ENCODE measurements at places on chromosomes 5 and 9.
A peak's percentile ranks its signal among the peaks of the same experiment; 100 is the strongest.

- no peak for DNase-seq
Measured at GRCh38 chr5:150487199-150488061, 20.5 kb upstream of the NDST1 start.

DNA sequence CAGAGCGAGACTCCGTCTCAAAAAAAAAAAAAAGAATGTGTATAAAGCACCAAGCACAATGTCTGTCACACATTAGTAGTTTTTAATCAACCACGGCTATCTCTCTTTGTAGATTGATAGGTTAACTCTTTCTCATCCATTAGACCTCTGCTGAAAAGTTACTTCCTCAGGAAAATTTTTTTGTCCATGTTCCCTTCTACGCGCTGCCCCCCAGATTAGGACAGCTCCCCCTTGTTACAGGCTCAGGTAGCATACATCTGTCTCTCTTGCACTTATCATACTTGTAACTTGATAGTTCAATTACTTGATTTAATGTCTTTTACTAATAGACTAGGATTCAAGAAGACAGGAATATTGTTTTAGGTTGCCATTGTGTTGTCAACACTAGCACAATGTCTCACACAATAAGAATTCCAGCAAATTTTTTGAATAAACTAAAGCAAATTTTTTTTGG, 1.5 kb downstream of the SPDL1 start:
- DNase-seq = no peak

GRCh38 chr9:29183971-29184370, 1610.7 kb upstream of the C9orf72 start:
- DNase-seq = no peak

DNA sequence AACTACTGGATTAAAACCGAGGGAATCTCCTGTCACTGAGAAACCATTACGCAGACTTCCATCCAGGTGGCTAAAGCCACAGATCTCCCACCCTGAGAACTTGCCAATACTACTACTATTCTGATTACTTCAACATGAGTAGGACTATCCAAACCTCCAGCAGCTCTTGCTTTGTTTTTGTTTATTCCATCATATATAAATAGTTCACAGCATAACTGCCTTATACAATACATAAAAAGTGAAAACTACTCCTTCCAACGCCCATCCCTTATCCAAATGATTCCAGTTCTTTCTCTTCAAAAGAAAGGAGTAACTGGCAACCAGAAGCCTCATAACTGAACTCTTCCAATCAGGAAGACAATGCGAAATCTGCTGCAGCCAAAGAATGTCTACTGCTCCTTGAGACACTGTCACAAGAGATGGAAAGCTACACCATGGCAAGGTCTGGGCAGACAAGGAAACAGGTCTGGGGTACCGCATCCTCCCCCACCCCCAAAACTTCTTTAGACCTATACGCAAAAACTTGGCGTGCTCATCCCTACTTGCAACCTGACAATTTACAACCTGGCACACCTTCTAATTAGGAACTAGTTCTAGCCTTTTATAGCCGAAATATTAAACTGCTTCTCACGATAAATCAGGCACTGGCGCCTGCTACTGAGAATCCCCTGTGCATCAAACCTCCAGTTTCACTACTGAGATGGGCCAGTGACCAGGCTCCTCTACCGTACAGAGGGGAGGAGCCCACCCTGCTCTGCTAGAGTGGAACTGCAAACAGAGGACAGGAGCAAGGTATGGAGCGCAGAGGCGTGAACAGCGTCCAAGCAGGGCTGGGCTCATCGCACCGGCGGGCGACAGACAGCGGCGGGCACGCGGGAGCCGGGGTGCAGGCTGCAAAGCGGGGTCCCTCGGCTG, 986 bp downstream of the PLPP1 start:
- peak; percentile 78 for DNase-seq

- DNase-seq = no peak
Measured at GRCh38 chr9:11275158-11275695, 662.4 kb upstream of the PTPRD start.

DNA sequence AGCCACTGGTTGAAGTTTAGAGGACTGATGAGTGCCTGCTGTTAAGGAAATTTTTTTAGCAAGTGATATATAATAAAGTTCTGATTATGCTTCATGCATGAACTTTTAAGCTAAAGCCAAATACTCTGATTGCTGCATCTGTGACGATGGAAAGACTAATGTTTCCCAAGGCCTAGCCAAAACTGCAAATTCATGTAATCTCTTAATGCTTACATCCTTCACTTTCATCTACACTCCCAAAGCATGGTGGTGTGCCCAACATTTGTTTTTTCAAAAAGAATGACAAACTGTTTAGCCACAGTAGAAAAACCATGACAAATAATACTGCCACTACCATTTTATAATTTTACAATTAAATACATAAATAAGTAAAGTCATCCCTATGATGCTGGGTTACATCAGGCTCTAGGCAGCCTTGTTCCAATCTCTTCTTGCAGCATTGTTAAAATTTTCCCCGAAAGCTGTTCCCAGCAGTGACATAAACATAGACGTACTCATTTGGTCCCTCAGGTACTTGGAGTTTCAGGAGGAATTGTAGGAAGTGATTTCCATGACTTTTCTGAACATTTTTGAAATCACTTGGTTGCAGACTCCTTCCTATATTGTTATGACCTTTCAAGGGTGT, 625.3 kb upstream of the DMAC1 start:
- DNase-seq = no peak

- no peak for DNase-seq
Measured at GRCh38 chr9:105194234-105194633, 50.2 kb upstream of the SLC44A1 start.

- DNase-seq = no peak
Measured at GRCh38 chr5:68587171-68587570, 371.6 kb downstream of the PIK3R1 start.

GRCh38 chr9:69820955-69821788, 555 bp downstream of the CFAP95 start:
- DNase-seq = no peak

GRCh38 chr9:37433867-37434371, 11.4 kb downstream of the GRHPR start:
- DNase-seq = no peak

GRCh38 chr5:38931731-38932130, 85.9 kb downstream of the OSMR start:
- DNase-seq = no peak

GRCh38 chr9:129095908-129096307, 14.7 kb downstream of the CRAT start:
- DNase-seq = no peak

DNA sequence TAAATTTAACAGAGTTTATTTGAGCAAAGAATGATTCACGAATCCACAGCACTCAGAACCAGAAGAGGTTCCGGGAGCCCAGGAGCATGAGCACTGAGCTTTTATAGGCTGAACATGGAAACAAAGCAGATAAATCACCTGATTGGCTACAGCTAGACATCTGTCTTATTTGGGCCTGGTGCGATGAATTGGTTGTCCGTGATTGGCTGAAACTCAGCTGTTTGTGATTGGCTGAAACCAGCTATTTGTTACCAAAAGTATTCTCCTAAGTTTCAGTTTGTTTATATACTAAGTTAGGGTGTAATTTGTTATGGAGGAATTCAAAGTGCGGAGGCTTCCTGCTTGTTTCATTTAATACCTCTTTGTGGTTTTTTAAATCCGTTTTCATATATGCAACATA, 15.8 kb upstream of the LCP2 start:
- no peak for DNase-seq

- no peak for DNase-seq
Measured at GRCh38 chr5:72539726-72540125, 32.5 kb upstream of the ZNF366 start.

GRCh38 chr5:18888821-18889220, 1099.2 kb downstream of the CDH18 start:
- no peak for DNase-seq

- no peak for DNase-seq
Measured at GRCh38 chr9:5947912-5948311, 57.2 kb downstream of the MLANA start.

- no peak for DNase-seq
Measured at GRCh38 chr5:140109018-140109758, 4.7 kb upstream of the PURA start.

DNA sequence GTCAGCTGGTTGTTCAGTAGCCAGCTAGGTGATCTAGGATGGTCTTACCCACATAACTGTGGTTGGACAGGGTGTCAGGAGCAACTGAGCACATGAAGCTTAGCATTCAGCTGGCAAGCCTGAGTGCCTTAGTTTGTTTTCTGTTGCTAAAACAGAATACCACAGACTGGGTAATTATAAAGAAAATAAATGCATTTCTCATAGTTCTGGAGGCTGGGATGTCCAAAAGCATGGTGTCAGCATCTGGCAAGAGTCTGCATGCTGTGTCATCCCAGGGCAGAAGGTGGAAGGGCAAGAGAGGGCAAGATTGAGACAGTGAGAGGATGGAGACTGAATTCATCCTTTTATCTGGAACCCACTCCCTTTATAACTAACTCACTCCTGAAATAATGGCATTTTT, 921.5 kb downstream of the TLE4 start:
- DNase-seq = no peak

GRCh38 chr9:88926781-88927505, 64.3 kb upstream of the S1PR3 start:
- no peak for DNase-seq

DNA sequence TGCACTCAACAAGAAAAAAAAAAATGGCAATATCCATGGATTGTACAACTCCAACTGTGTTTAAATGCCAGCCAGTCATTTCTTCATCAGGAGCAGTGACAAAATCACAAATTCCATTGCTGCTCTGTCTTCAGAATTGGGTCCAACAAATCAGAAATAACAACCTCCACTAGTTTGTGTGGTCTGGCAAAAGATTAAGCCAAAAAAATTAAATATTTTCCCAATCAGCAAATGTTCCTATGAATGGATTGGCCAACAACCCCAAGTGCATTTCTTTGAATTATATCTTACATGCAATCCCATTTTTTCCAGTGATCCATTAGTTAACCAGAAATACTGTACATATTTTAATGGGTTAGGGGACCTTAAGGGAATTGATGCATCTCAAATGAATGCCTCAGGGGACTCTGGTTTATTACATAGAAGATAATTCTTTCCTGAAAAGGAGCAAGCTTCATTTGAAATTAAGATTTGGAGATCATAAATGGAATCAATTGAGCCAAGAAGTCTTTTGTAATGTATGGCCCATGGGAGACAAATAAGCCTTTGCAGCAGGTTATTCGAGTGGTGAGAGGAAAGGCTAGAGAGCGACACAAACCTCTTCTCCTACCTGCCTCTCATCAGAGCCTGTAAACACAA, 131.8 kb downstream of the TLE1 start:
- DNase-seq = no peak

- no peak for DNase-seq
Measured at GRCh38 chr9:18173923-18174322, 300.0 kb upstream of the ADAMTSL1 start.

DNA sequence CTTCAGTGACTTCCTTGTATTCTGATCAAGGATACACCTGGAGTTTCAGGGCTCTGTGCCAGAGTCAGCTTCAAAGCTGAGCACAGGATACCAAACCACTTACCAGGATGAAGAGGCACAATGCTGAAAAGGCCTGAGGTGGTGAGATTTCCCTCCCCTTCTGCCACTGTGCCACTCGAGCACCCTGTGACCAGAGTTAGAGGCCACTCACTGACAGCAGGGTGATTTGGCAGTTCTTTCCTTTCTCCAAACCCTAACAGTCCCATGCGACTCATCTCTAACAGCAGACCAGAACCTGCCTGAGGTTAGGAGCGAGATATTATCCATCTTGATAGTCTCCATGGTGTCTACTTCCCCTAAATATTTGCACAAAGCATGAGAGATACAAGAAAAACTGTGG, 1.8 kb downstream of the PLGRKT start:
- no peak for DNase-seq

GRCh38 chr9:37959976-37960375, 56.0 kb upstream of the SLC25A51 start:
- no peak for DNase-seq

DNA sequence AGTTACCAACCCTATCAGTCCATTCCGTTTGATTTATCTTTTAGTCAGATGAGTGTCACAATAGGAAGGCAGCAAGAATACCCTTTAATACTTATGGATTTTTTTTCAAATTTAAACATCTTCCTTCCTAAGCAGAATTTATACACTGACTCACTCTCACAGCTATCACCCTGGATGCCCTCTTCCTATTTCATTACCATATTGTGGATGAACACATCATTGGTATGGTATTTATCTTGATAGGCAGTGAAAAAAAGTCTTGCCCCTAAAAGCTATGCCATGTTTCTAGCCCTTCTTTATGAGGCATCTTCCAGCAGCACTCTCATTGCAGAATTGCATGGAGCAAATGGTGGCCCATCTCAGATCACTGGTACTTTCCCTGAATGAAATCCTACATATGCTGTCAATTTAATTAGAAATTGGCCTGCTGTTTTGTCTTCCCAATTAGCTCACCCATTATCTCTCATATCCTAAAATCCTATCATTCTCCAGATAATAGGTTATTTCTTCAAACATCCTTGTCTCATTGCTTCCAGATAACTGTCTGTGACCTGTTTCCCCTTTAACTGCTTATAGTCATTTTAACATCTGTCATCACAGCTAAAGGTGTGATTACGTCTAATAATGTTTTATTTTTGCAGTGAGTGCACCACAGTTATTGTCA, 433.5 kb upstream of the POU5F2 start:
- no peak for DNase-seq

DNA sequence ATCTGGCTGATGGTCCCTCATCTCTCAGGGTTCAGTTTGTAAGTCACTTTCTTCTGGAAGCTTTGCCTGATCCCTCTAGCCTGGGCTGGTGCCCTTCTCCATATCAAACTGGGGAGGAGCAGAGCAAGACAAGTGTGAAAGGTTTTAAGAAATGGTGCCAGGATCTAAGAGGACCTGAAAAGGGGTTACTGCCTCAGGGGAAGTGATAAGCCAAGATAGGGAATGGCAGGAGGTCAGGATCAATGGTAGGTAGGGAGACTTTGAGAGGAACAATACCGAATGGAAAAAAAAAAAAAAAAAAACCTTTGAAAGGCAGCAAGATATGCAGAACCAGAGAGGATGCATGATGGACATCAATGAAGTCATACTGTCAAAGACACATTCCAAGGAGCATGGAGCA, 67.5 kb upstream of the TLR4 start:
- DNase-seq = no peak

DNA sequence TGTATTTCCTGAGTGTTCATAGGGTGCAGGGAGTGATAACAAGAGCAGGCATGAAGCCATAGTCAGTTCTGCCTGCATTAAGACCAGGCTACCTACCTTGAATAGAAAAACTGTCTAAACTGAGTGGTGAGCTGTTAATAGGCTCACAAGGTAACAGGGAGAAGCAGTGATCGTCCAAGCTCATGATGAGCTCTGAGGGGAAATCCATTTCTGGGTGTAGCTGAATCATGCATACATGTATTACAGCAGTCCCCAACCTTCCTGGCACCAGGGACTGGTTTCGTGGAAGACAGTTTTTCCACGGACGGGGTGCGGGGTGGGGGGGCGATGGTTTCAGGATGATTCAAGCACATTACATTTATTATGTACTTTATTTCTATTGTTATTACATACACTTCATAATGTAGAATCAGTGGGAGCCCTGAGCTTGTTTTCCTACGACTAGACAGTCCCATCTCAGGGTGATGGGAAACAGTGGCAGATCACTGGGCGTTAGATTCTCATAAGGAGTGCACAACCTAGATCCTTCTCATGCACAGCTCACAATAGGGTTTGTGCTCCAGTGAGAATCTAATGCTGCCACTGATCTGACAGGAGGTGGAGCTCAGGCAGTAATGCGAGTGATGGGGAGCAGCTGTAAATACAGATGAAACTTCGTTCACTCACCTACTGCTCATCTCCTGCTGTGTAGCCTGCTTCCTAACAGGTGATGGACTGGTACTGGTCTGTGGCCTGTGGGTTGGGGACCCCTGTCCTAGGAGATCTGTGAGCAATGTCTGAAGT, 100.0 kb upstream of the IL6ST start:
- no peak for DNase-seq

GRCh38 chr5:122704247-122705036, 70.4 kb upstream of the SNX2 start:
- DNase-seq = no peak

Measured in coronary artery (tissue), 2 donors.